NCI-H187 treated with DMSO at 0.1 percent for 48 hours (cell line): ENCODE measurements at places on chromosomes 2 and 18.
A peak's percentile ranks its signal among the peaks of the same experiment; 100 is the strongest.

DNA sequence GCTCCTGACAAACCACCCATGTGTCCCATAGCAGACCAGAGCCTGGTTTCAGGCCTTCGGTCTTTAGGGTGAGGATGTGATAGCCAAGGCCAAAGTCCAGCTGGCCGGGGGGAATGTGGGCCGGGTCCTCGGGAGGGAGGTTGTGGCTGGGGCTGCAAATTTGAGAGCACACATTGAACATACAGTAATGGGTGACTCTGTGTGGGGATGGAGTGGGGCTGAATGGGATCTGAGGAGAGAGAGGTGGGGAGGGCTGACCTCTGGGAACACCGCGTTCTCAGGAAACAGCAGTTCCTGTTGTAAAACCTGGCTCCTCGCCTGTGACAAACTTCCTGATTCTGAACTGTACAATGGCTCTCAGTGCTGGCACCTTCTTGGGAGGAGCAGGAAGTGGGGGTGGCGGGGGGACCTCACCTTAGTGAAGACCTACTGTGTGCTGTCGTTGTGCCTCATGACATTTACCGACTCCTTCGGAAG lies 48.8 kb downstream of the MCFD2 start:
- no peak for DNase-seq

GRCh38 chr18:14914771-14915170 lies 166.8 kb downstream of the ANKRD30B start:
- no peak for DNase-seq

DNA sequence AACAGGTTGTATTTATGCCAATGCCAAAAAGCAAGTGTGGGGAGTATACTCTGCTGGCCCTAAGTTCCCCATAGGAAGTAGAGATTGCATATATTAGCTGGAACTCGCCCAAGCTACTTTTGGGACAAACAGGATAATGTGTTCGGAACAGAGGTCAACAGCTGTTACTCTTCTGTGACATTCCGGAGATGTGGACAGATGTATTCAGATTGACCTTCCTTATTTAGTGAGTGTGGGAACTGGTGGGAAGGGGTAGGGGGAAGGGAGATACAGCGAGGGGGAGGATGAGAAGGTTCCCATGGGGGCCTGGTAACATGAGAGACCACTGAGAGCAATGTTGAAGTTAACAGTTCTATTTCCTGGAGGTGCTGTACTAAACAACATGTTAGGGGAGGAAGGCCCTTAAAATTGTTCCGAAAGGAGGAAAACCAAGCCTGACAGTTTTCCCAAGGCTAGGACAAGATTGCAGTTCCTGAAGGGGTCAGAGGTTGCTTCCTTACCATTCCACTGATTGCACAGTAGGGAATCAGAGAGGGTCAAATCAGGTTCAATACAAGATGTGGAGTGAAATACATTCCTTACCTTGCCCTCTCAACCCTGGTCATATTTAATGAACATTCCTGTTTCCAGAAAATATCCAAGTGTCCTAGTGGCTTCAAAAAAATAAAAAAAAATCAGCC lies 14.3 kb upstream of the CD28 start:
- DNase-seq = no peak

- DNase-seq = peak; percentile 30
Measured at GRCh38 chr2:167862782-167863181, 384.6 kb downstream of the STK39 start.

DNA sequence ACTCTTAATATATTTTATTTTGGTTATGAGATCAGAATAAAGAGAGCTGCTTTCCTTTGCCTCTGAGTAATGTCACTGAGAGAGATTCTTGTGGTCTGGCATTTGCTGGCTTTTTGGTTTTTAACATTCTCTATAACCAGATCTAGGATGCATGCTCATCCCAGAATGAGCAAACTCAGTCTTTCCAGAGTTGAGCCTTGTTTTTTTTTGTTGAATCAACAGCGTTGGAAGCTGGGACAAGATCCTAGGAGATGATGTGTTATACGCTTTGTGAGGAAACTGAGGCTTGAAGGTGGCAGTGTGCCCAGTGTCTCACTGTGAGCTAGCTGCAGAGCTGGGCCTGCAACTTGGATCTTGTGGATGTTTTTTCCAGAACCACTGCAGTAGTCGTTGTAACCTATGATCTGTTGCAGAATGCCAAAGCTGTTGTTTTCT lies 19.5 kb downstream of the MYO1B start:
- no peak for DNase-seq

GRCh38 chr18:28088477-28088876 lies 88.5 kb downstream of the CDH2 start:
- no peak for DNase-seq

DNA sequence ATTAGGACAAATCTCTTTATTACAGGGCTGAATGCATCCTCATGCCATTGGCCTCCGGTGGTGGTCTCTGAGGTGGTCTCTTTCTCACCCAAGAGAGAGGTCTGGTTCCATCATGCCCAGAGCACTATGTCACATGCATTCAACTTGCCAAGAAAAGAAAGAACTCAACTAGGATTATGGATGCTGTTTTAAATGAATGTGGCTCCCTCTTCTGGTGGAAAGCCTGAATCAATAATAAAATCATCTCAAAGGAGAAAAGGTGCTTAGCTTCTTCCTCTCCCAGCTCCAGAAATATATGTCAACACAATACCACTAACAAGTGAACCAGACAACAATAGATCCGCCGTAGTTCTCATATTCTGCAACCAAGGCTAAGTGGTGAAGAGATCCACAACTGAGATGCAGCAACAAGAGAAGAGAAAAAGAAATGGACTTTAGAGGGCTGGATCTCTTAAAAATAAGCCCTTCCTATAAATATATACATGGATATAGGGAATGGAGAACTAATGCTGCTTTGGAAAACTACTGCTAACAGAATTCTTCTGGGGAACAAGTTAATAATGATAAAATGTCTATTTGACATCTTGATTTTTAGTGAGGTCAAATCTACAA lies 396.8 kb downstream of the NCKAP5 start:
- peak; percentile 22 for DNase-seq

DNA sequence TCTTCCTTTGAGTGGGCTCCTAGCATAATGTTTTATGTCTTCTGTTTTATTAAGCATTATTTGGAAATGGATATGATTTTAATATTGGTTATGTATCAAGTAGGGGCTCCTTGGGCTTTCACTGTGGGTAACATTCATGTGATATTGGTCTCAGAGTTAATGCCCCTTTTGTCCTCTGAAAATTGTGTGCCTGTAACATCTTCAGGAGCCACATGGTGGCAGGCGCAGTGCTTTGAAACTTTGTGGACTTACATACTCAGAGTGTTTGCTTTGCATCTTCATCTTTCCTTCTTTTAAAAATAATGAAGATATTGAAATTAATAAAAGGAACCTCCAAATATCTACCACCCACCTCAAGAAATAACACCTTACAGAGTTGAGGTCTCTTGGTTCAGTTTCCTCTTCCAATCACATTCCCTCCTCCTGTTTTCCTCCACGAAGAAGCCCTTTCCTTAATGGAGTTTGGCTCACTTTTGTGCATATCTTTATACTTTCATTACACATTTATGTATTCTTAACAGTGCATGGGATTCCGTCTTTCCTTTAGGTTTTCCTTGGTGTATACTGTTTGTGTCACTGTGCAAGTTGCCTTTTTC lies 73.5 kb downstream of the LIMS1 start:
- DNase-seq = no peak

GRCh38 chr2:5818961-5819600 lies 126.9 kb downstream of the SOX11 start:
- DNase-seq = no peak

DNA sequence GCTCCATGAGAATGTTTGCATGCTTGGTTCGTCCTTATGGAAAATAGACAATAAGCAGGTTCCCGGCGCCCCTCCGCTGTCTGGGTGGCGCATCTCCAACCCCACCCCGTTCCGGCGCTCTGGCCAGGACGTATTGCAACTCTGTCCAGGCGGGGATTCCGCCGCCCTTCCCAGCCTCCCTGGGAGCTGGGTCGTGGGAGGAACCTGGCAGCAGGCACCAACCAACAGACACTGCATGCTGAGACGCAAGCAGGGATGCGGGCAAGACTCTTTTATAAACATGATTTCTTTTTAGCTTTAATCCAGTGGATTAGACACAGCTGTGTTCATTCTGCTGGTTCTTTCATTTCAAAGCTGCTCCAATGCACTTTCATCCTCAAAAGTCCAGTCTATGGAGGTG lies 240.2 kb downstream of the SH3BP4 start:
- no peak for DNase-seq

DNA sequence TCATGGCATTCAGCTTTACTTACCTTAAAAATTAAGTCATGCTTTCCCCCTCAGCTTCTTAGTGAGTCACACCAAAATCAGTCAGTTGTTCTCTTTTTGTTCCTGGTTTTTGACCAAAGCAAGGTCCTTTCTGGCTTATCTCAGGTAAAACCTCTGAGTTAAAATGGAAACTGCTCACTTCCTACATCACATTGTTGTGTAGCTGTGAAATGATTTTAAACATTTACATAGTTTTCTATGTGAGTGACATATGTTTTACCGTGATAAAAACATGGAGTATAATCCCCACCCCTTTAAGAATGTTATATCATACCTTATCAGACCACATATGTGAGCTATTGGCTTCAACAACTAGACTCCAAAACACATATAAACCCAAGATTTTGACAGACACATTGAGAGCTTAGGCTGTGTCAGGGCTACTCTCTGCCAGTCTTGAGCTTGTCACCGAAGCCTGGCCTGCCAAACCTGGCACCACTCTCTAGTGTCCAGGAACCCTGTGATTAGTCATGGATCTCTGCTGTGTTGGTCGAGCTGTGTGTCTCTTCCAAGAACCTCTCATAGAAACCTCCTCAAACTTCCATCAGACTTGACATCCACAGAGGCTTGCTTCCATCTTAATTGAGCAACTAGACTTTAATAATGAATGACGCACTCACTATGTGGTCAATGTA lies 294.5 kb upstream of the FBXO11 start:
- DNase-seq = no peak

GRCh38 chr2:54966837-54967236 lies 83.4 kb downstream of the RTN4 start:
- DNase-seq = no peak

- no peak for DNase-seq
Measured at GRCh38 chr18:77560341-77560992, 310.8 kb downstream of the GALR1 start.

DNA sequence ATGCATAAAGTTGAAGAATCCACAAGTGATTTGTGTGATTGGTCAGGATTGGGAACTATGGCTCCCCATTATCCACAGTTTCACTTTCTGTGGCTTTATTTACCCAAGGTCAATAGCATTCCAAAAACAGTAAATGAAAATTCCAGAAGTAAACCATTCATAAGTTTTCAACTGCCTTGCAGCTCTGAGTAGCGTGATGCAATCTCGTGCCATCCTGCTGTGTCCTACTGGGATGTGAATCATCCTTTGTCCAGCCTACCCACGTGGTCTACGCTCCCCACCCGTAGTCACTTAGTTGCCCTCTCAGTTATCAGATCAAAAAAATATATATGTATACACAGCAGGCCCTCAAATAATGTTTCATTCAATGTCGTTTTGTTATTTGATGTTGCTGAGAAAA lies 89.0 kb upstream of the DLGAP1 start:
- DNase-seq = no peak

- DNase-seq = no peak
Measured at GRCh38 chr2:186827411-186827810, 21.6 kb downstream of the ZSWIM2 start.

- DNase-seq = no peak
Measured at GRCh38 chr18:56421647-56422046, 216.7 kb downstream of the TXNL1 start.

GRCh38 chr2:37599688-37600525 lies 71.5 kb downstream of the CDC42EP3 start:
- no peak for DNase-seq

GRCh38 chr18:78305789-78306188 lies 673.8 kb upstream of the SALL3 start:
- DNase-seq = no peak

GRCh38 chr2:129914538-129915302 lies 64.7 kb upstream of the RAB6C start:
- DNase-seq = no peak

- no peak for DNase-seq
Measured at GRCh38 chr2:37869771-37870170, 55.3 kb upstream of the RMDN2 start.

- no peak for DNase-seq
Measured at GRCh38 chr18:13562494-13563029, 163.8 kb downstream of the FAM210A start.

DNA sequence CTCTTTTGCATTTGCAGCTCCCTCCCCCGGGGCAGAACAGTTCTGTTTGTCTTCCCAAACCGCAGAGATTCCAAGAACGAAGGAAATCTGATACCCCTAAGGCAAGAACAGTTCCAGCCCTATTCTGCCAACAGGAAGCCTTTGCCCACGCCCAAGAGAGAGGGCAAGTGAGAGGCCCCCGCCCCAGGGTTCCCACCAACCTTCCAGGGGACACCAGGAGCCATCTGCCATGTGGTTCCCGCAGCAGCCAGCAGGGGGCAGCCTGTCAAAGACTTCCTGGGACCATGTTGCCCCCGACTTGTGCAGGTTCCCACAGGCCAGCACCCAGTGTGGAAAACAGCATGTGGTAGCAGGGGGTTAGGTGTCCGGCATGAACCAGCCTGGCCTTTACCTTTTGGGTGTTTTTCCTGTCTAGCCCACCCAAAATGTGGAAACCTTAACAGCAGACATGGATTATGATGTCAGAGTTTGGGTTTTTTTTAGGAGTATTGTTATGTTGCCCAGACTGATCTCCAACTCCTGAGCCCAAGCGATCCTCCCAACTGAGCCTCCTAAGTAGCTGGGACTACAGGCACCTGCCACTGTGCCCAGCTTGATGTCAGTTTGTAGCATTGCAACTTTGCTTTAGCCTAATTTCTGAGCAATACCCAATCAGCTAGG lies 21.7 kb upstream of the EFHD1 start:
- DNase-seq = no peak

DNA sequence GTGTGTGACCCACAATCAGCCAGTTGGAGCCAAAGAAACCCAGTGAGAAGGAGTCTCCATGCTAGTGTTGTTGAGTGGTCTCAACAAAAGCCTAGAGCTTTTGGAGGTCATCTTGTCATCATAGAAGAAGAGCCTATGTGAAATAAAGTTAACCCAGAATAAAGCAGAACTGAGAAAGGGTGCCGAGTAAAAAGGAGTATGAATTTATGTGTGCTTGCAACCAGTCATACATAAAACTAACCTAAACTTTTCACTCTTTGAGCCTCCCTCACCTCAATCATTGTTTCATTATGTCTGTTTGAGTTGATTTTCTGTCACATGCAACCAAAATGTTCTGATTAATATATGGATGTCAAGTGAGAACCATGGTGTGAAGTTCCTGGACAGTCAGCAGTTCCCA lies 599.3 kb upstream of the ZEB2 start:
- no peak for DNase-seq

DNA sequence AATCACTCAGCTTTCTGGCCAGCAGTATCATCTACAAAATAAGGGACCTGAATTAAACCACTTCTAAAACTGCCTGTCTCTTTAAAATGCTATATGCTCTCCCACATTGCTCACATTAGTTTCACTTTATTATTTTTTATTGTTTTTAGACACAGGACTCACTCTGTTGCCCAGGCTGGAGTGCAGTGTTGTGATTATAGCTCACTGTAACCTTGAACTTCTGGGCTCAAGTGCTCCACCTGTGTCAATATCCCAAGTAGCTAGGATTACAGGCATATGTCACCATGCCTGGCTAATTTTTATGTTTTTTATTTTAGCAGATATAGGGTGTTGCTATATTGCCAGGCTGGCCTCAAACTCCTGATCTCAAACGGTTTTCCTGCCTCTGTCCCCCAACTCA lies 591.3 kb upstream of the ZNF804A start:
- peak; percentile 10 for DNase-seq
